Stimulated activated CD8-positive, alpha-beta memory T cell treated with anti-CD3 and anti-CD28 coated beads, Interleukin-4, amount 100 ng/mL, for 4 hours (primary cell): ENCODE measurements at places on chromosomes 7 and 10.

DNA sequence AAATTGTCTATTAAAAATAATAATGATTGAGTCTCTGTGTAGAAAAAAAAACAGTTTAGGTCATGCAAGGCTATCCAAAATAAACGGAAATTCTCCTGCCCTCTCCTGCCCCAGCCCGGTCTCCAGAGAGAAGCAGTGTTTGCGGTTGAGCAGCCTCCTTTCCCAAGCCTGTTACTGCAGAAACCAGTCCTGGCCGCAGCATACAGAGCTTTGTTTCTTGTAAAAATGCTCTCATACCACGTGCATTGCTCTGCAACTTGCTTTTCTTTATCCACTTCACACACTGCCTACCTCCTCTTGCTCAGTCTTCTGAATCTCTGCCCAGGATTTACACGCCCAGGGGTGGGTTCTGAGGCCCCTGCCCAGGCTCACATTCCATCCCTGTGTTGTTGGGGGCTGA is 34.4 kb upstream of the CUL1 start:
- no peak for DNase-seq

DNA sequence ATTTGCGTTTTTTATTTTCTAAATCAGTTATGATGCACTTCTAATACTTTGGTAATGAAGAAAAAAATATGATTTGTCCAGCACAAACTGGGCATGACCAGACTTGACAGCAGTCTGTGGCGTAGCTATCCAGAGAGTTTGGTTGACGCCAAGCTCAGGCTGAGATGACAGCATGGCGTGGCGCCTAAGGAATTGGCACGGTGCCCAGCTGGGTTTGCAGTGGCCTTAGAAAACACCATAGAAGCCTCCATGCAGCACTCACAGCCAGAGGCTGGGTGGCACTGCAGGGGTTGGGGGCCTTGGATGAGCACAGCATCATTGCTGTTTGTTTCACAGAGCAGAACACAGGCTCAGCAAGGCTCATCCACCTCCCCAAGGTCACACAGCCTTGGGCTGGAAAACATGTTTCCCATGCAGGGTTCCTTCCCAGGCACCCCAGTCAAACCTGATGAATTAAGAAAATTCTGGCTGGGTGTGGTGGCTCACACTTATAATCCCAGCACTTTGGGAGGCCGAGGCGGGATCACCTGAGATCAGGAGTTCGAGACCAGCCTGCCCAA is 88.9 kb downstream of the GTF2IRD1 start:
- no peak for DNase-seq

- no peak for DNase-seq
These were observed 679.6 kb downstream of the PARD3 start for GRCh38 chr10:34135515-34135914.

DNA sequence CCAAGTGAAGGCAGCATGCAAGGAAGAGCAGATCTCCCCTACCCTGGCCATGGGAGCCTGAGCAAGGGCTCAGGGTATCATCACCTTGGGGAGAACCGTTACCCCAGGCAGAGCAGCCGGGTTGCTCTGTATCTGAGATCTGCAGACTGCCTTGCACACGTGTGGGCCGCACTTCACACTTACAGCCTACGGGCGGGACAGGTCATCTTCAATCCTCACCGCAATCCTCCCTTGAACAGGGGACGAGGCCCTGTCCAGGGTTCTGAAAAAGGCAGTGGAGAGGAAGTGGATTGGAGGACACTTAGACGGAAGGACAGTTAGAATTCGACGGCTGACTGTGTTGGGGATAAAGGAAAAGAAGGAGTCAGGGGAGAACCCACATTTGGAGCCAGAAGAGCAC is 51.4 kb downstream of the NPS start:
- DNase-seq = no peak

GRCh38 chr7:149809215-149809614 is 29.0 kb upstream of the ZNF862 start:
- DNase-seq = no peak

- no peak for DNase-seq
These were observed 34.1 kb downstream of the PNLIPRP2 start for GRCh38 chr10:116654816-116655215.

DNA sequence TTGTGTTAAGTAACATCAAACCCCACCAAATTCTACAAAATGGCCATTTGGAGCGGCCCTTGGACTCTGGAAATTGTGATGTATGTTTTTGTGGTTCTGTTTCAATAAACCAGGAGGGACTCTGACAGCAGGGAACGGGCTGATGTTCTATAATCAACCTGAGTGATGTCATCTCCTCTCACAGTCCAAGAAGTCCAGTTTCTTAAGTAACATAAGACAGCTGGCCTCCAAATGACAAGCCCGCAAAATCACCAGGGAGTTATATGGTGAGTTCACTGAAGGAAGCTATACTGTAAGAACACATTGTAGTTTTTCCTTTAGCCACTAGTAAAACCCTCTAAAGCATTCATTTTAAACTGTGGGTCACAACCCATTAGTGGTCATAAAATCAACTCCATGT is 34.0 kb downstream of the GOT1 start:
- DNase-seq = no peak

DNA sequence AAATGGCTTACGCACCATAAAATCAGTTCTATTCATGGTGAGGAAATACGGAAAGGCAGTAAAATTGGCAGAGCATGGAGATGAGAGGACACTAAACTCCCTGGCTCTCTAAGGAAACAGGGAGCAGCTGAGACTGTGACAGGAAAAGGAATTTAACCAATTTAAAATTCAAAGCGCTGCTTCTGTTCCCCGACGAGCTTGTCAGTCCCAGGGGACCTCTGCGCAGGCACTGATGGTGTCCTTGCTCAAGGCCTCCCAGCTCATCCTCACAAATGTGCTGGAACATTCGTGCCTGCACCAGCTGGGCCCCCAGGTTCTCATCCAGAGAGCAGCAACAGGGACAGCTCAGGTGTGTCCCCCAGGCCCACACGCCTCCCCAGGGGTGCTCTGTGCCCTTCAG is 101.4 kb downstream of the MAD1L1 start:
- DNase-seq = no peak

DNA sequence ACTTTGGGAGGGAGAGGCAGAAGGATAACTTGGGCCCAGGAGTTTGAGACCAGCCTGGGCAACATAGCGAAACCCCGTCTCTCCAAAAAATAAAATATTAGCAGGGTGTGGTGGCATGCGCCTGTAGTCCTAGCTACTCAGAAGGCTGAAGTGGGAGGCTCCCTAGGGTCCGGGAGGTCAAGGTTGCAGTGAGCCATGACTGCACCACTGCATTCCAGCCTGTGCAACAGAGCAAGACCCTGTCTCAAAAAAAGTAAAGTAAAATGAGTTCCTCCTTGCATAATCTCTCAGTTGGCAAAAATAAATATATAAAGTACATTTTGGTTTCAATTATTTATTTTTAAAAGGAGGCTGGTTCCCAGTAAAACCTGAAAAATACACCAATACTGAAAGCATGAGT is 11.8 kb downstream of the NANOS1 start:
- DNase-seq = no peak

DNA sequence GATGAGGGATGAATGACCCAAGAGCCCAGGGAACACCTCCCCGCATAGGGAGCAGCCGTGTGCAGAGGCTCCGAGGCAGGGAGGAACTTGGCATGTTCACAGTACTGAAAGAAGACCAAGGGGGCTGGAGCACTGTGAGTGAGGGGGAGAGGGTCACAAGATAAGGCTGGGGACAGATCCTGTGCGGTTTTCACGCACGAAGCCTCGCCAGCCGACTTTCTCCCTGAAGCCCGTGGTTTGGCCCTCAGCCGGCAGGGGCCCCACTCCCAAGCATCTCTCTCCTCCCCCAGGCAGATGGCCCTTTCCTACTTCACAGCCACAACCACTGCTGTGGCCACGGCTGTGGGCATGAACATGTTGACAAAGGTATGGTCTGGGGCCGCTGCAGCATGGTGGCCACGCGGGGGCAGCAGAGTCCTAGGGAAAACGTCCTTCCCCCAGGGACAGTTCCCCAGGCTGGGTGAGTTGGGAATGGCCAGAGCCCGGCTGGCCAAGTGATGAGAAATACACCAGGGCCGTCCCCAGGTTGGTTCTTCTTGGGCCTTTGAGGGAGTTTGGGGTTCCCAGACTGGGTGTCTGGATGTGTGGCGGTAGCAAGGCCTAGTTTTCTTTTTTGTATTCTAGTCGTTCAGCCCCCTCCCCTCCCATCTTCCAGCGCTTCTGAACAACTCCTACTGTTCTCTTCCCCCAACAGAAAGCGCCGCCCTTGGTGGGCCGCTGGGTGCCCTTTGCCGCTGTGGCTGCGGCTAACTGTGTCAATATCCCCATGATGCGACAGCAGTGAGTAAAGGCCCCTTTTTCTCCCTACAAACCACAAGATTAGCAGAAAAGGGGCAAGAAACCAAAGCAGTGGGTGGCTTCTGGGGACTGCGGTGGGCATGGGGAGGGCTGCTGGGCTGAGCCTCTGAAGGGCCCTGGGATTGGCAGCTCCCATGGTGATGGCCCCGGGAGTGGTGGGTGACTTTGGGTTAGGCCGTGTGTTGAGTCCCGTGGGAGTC is 14.4 kb upstream of the WBP1L start:
- no peak for DNase-seq
